NCI-H2029 treated with DMSO at 0.1 percent for 48 hours (cell line): ENCODE measurements at places on chromosomes 1 and 21.
A peak's percentile ranks its signal among the peaks of the same experiment; 100 is the strongest.

- DNase-seq = no peak
These were observed at the start of gene SLC6A9 for GRCh38 chr1:44031252-44032169. Gene SLC6A9 (minus strand): TSS chr1:44031462. CDS start chr1:44024277, 7,185 bp downstream.

GRCh38 chr1:31637915-31638673 is 6.6 kb downstream of the PEF1 start:
- DNase-seq = no peak

- DNase-seq = no peak
These were observed 53.5 kb downstream of the LDLRAD2 start for GRCh38 chr1:21865609-21865942.

DNA sequence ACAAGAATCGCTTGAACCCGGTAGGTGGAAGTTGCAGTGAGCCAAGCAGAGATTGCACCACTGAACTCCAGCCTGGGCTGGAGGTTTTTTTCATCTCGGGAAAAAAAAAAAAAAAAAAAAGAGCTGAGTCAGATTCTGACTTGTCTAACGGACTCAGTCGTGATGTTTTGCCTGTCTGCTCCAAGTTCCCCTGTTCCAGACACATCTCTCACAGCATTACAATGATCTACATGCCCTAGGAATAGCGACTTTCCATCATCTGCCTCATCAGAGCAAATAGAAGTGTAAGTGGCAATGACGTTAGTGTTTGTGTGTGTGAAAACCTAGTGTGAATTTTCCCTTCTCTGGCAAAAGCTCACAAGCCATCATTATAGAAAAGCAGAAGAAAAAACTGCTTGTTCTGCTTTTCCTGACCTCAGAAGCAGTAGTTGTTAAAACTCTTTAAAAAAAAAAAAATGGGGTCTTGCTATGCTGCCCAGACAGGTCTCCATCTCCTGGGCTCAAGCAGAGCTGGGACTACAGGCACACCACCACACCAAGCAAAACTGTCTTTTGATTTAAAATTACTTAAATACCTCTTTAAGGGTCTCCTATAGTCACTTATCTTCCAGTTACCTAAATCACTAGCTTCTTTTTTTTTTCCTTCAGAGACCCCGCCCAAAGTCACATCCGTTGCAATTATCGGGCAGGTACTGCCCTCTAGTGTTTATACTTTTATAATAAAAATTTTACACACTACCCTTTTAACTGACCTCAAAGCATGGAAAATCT is 37.3 kb downstream of the PLEKHO1 start:
- peak; percentile 17 for DNase-seq

DNA sequence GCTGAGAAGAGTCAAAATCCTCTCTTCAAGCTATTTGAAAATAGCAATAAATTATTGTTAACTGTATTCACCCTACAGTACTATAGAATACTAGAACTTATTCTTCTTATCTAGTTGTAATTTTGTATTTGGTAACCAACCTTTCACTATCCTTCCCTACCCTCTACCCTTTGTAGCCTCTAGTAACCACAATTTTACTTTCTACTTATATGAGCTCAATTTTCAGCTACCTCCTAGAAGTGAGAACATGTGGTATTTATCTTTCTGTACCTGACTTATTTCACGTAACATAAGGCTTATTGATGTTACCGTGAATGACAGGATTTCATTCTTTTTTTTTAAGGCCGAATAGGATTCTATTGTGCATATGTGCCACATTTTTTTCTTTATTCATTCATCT is 30.0 kb downstream of the ZC3H11B start:
- DNase-seq = no peak

DNA sequence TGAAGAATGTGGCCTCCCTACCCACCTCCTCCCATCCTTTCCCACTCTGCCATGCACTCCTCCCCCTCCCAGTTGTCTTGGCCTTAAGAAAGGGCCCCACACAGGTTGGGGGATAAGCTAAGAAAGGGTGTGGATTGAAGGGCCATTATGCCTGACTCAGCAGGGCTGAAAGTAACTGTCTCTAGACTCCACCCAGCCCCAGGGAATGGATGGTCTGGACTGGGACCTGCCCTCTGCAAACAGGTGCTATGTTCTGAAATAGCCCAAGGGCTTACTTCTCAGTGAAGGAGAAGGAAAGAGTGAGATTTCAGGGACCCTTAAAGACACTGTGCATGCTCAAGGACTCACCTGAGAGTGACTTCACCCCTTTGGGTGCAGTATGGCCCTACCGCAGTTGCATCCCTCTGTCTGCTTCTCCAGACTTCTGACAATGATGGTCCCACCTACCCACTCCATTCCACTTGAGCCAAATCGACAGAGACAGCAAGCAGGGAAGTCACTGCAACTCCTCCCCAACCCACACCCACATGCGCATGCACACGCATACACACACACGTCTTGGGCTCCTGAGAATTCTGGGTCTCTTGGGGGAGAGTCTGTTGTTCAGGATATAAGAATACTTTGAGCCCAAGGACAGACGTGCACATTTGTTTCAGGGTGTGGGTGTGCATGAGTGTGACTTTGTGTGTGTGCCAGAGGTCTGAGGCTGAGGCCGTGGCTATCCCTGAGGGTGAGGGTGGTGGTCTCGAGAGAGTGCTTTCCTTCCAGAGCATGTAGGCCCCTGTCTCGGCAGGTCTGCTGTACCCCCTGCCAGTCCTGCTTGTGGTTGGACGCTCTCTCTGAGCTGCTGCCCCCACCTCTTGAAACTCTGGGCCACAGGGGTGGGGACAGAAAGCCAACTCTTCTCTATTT is 231.9 kb downstream of the PTPRU start:
- DNase-seq = no peak

DNA sequence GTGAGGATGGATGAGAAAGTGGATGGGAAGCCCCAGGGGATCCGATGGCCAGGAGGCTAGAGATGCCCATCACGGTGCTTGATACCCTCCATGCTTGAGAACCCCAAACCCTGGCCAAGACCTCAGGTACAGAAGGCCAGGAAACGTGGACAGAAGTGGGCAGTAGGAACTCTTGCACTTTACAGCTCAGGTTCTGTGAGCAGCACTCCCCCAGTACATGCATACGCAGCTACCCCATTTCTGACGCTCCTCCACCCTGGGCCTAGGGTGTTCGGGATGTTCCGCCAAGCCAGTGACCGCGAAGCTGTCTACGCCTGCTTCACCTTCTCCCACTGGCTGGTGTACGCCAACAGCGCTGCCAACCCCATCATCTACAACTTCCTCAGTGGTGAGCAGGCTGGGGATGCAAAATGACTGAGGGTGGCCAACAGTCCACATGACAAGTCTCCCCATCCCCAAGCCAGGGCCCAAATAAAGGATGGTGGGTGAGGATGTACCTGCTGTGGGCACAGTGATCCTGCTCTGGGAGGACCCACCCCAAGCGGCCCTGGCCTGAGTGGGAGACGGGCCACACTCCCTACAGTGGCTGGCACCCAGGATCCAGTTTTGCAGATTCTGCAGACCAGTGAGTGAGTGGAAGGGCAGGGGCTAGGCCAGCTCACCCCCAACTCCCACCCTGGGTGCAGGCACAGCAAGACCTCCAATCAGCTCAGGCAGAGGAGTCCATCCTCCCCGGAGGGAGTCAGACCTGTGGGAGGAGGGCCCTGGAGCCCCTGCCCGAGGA is 7.4 kb downstream of the HCRTR1 start:
- no peak for DNase-seq

DNA sequence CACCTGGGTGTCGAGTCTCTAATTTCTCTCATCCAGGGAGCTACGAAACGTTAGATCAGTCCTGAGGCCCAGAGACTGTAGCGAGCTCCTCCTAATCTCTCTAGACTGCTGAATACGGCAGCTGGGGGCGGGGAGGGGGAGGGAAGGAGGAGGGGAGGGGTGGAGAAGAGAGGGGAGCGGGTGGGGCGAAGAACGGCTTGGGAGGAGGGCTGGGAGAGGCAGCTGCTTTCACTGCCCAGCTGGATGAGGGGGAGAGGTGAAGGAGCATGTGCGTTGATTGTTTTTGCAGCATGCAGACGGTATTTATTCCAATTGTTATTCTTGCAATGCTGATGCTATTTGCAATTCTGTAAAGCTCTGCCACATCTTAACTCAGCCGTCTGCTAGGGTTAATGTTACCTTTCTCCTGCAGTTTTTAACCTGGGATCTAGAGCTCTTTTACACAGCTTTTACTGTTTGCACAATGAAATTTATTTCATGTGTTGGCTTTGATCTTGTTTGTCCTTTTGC is 790 bp downstream of the DNAJC6 start:
- DNase-seq = peak; percentile 88

DNA sequence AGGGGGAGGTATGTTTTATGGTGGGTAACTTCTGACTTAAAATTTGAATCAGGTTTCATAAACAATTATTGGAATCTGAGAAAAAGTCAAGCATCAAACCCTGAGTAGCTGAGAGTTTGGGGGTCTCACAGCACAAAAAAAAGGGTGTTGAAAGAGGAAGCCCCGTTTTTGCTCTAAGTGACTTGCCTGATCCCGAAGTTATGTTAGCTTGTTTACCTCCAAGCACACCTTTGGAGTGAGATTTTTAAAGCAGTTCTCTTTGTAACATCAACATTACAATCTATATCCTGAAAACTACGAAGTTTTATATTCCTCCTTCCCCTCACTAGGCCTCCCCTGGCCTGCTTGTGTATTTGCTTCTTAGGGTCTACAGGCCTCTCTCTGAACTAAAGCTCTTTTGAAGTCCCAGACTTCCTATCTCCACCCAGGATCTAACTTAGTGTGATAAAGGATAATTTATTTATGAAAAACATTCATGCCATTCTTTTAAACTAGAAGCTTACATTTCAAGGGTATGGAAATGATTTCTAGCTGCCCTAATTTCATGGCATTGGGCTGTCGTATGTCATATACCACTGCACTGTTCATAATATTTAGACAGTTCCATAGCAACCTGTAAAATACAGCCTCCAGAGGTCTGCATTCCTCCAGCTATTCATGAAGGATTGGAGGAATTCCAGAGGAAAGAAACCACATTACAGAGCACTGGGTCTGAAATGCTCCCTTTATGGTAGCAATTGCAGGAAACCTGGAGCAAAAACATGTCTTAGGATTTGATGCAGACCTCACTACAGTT is 36.1 kb upstream of the RGS1 start:
- no peak for DNase-seq

- DNase-seq = no peak
These were observed 37.3 kb upstream of the KHDRBS1 start for GRCh38 chr1:31976401-31976800.

DNA sequence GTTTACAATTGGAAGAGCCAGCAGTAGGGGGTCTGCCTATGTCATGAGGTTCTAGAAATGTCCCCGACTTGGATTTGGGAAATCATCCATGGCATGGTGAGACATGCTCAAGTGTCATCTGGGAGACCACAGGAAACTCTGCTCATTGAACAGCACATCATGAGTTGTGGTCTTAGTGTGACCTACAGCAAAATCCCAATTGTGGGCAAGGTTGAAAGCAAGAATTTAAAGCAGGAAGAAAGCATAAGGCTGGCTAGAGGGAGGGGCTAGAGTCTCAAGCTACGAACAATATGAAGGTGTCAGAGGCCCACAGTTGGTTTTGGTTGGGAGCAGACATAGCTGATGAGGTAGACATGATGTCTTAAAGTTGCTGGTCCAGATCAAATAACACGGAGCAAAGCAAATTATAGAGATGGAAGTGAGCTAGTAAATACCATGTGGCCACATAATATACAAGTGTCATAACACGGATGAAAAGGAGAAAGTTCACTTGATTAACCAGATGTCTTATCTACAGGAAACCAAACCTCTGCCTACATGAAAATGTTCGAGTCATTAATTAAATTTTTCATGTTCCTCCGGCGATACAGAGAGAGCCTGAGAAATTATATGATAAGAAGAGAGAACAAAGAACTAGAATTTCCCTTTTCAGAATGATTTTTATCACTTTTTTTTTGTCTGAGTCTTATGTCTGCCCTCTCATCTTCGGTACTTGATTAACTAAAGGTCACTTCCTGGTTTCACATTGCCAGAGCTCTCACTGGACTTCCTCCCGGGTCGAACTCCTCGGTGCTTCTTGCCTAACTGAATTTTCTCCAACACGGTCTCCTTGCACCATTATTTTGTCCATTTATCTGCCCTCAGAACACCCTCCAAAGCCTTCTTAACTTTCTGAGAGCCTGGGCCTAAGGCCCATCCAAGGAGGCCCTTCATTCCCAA is 67.5 kb upstream of the DUSP10 start:
- no peak for DNase-seq

DNA sequence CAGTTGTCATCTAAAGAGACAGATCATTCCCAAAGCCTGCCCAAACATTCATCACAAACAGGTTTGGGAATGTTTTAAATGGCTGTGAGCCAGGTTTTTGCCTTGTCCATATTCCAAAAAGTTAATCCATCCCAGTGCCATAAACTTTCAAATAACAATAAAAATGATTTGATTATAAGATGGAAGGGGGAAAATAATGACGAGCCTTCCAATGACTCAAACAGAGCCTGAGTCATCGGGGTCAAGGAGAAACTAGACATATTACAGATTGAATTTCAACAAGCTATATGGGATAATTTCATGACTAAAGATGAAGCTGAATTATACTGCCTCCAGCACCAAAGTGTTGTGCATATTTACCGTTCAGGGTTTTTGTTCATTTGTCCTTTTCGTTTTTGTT is 195.8 kb upstream of the PKN2 start:
- no peak for DNase-seq

GRCh38 chr1:24641646-24642151 is 1.4 kb upstream of the SRRM1 start:
- no peak for DNase-seq

DNA sequence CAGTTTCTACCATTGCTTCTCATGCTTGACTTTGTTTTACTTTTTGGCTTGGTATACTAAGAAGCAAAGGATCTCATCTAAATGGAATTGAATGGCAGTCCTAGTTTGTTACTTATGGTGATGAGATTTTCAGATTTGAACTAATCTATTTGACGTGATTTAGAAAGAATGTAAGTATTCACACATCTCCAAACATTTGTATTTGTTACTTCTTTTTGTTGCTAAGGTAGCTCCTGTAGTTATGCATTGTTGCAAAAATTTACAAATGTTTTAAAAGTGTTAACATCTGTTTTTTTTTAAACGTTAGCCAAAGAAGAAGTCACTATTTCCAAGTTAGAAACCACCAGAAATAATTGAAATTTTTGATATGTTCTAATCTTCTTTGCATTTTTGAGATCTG is 222.5 kb downstream of the RPS6KC1 start:
- DNase-seq = no peak
